ENCODE measurements at places on chromosomes 7 and 10.

DNA sequence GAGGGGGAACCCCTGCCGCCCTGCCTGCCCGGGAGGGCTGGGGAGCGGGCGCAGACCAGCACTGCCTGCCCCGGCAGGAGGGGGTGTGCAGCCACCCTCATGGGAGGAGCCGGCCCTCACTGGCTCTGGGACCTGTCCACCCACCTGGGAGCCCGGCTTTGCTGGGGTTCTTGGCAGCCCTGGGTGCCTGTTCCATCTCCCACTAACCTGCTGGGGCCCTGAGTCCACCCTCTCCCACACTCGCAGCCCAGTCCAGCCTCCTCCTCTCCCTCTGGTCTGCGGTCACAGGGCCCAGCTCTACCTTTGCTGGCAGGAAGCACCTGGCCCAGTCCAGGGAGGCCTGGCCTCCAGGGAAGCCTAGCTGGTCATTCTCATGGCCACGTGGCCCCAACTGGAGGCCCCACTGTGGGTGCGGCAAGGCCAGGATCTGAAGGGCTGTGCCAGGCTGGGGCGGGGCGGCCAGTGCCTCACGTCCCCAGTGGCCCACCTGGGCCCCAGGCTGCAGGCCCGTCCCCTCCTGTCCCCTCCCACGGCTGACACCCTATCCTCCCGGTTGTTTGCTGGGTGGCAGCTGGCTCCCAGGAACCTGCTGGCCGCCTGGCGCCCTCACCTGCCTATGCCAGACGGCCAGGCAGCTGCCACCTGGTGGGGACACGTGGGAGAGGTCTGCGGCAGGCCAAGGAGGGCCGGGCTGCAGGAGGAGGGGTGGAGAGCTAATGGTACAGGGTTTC lies at the start of gene TMEM184A:
Gene TMEM184A, minus strand, starts transcription at position 393 of the 731 bp plus-strand sequence. CDS start 721 bp downstream, outside the sequence.
- DNase-seq, result no peak

DNA sequence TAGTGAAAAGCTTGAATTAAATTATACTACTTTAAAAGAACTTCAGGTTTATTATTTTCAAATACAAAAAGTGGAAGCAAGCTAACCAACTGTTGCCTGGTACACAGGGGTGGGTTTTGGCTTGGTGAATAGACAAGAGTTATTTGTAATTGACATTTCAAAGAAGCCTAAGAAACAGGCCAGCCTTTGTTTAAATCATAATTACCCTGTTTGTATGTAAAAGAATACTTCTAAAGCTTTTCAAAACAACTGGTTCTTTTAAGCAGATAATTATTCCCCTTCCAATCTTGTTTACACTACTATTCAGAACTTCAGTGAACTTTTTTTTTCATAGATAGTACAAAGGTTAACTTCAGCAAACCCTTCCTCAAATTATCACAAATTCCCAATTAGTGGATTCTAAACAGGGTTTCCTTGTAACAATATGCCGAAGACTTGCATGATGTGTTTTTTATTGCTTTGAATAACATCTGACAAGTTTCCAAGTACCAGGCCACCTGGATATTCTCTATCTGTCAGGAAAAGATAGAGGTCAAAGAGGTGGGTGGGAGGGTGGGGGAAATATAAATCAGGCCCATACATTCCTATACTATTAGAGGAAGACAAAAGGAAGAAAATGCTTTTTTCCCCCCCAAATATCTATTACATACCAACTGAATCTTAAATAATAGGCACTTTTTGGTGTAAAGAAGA lies 20.4 kb downstream of the SSMEM1 start:
- no peak for DNase-seq

GRCh38 chr7:141103847-141104429 lies 30.1 kb downstream of the TMEM178B start:
- DNase-seq, result no peak

DNA sequence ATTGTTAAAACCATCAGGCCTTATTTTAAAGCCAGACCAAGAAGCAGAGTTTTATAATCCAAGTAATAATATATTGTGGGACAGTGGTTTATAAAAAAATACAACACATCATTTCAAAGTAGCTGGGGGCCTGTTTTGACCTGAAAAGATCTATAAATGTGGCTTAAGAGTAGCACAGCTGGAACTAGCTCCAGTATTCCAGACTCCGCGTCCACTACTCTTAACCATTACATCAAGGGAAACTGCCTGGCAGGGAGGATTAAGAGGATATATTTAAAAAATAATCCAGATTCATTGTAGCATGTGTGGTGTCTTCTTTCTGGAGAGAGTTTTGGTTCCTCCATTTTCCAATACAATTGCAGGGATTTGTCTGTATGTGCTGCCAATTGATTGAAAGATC lies 67.3 kb downstream of the MET start:
- DNase-seq, result no peak

DNA sequence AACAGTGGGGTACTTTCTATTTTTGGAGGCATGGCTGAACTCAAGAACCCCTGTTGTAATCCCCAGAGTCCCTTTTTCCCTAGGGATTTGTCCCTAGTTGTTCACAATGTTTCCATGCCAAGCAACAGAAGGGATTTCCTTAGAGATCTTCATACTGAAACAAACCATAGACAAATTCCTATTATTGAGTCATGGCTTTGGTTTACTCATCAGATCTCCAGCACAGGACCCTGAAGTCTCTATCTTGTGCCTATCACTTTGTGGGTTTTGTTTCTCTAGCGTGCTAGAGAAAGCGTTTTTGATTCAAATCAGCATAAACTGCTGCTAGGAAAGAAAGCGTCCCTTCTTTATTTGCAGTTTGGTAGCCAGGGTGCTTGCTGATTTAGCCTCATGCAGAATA lies 165.0 kb downstream of the BAMBI start:
- no peak for DNase-seq

- no peak for DNase-seq
Observed at GRCh38 chr7:151725844-151726651, 150.9 kb downstream of the PRKAG2 start.

GRCh38 chr7:37249240-37249639 lies 199.4 kb downstream of the ELMO1 start:
- DNase-seq, result no peak

GRCh38 chr10:129074939-129075338 lies 392.1 kb upstream of the MGMT start:
- no peak for DNase-seq

DNA sequence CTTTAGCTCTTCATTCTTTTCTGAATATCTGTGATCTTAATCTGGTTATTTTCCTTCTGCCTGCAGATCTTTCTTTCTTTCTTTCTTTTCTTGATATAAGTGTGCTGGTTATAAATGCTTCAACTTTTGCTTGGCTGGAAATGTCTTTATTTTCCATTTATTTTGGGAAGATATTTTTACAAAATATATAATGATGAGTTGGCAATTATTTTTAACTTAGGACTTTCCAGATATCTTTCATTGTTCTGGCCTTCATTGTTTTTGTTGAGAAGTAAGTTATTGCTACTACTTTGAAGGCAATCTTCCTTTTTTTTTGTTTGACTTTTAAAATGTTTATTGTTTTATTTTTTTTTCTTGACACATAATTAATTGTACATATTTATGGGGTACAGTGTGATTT lies 75.3 kb downstream of the ZNF503 start:
- DNase-seq, result no peak

DNA sequence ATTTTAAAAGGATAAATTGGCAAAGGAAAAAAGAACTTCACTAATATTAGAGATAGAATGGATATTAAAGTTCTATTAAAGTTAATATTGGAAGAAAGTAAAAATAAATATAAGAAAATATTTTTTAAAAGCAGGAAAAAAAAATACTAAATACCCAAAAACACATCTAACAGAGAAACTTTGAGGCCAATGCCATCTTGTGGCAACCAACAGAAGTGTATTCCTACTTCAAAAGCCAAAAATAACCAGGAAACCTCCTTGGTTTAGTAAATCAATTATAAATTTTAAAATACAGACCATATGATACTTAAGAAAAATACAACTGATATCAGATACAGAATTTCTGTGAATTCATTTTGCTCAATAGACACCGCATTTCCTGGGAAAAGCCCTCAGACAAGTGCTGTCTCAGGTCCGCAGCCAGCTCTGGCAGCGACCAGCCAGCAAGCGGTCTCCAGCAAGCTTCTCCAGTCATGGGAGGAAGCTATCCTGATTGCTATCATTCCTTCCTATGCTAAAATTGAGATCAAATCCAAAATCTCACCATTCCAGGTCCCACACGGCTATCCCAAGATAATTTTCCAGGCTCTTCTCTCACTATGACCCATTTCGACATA lies 65.3 kb downstream of the LMBR1 start:
- DNase-seq, result no peak
